ENCODE measurements at places on chromosomes 5 and 9.

DNA sequence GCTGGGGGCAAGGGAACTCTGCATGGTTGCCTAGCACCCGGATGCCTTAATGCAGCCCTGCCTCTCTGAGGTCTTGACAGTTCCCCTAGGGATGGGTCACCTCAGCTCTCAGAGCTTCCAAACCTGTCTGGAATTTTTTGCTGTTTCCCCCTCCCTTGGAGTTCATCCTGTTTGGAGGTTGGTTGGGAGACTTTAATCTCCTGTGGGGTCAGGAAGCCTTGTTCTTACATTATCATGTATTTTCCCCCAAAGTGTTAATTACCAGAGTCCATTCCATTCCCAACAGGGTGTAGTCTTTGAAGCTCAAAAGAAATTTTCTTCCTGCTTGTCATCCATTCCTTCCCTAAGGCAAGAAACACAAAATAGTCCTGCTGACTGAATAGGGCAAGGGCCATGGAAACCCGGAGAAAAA lies 150.3 kb upstream of the SPRY4 start:
- no peak for DNase-seq

DNA sequence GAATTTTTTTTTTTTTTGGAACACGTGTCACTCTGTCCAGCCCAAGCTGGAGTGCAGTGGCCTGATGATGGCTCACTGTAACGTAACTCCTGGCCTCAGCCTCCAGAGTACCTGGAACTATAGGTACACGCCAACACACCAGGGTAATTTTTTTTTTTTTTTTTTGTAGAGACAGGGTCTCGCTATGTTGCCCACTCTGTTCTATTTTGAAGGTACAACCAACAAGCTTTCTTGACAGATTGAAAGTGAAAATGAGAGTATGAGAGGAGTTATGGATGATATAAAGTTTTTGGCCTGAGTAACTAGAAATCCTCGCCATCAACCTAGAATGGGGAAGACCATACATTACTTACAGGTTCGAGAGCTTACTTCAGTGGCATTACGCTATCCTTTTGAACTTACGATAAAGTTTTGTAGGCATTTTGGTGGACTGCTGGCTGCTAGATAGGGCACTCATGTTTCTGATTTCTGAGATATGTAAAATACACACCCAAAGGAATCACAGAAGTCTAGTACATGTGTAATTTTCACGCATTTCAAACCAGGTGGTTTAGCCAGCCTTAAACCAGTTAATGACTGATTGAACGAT lies 806 bp upstream of the CDC42SE2 start:
- no peak for DNase-seq

- no peak for DNase-seq
Measured at GRCh38 chr5:643351-643801, 31.2 kb downstream of the CEP72 start.

- no peak for DNase-seq
Measured at GRCh38 chr5:10946050-10946449, 185.0 kb upstream of the DAP start.

DNA sequence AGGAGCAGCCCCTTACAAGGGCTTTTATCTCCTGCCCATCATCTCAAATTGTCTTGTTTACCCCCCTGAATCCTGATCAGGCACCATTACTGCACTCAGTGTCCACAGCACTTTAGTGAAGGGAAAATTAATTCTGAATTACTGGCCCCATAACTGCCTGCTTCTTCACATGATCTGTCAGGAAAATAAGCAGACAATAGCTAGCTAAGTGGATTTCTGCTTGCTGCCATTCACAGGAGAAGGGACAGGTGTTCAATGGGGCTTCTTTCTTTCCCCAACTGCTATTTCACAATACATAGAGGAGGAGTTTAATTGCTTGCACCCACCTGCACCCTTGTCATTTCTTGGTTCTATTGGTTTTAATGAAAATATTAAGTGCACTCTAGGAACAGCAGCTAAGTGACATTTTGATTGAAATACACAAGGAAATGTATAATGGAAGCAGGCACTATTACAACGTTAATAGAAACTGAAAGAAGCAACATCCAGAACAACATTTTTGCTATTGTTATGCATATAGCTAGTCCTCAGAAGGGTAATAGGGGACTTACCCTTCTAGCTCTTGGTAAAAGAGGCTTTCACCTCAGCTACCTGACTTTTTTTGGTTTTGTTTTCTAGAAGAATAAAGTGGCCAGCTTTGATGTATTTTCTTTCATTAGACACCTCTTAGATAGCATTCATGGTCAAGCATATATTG lies 599.3 kb upstream of the TLE4 start:
- DNase-seq = no peak

Measured in cortex of kidney (tissue), 1 donor.